ENCODE measurements at places on chromosomes 12 and 14. TPM values are rescaled to one million over a fixed set of nuclear protein-coding genes. Genes with fewer than 3 reads are reported as not detected.
A peak's percentile ranks its signal among the peaks of the same experiment; 100 is the strongest.

- H3K4me3 ChIP-seq, result no peak overlapping the region
- no peak overlapping the region for H3K27ac ChIP-seq
- no peaks in the 10 kb centered on the region for H3K36me3 ChIP-seq
- no peak for DNase-seq
- H3K27me3 ChIP-seq, result no peaks in the 10 kb centered on the region
These were observed 1401.9 kb upstream of the FLRT2 start for GRCh38 chr14:84128050-84128449.

GRCh38 chr14:104477666-104478380 lies 101.7 kb upstream of the C14orf180 start:
- H3K27ac ChIP-seq, result no peak overlapping the region
- H3K4me3 ChIP-seq, result no peak overlapping the region
- no peak for DNase-seq
- no peaks in the 10 kb centered on the region for H3K27me3 ChIP-seq

- H3K36me3 ChIP-seq, result no peaks in the 10 kb centered on the region
- H3K27ac ChIP-seq, result no peak overlapping the region
- H3K4me3 ChIP-seq, result no peak overlapping the region
- DNase-seq, result no peak
These were observed 8.9 kb downstream of the ARL6IP4 start for GRCh38 chr12:122989225-122989839.

- H3K27me3 ChIP-seq, result no peaks in the 10 kb centered on the region
- H3K4me1 ChIP-seq, result no peaks in the 10 kb centered on the region
- H3K4me3 ChIP-seq, result no peak overlapping the region
- DNase-seq, result no peak
- H3K36me3 ChIP-seq, result no peaks in the 10 kb centered on the region
- no peak overlapping the region for H3K27ac ChIP-seq
These were observed 478.9 kb downstream of the BCAT1 start for GRCh38 chr12:24470050-24470449.

DNA sequence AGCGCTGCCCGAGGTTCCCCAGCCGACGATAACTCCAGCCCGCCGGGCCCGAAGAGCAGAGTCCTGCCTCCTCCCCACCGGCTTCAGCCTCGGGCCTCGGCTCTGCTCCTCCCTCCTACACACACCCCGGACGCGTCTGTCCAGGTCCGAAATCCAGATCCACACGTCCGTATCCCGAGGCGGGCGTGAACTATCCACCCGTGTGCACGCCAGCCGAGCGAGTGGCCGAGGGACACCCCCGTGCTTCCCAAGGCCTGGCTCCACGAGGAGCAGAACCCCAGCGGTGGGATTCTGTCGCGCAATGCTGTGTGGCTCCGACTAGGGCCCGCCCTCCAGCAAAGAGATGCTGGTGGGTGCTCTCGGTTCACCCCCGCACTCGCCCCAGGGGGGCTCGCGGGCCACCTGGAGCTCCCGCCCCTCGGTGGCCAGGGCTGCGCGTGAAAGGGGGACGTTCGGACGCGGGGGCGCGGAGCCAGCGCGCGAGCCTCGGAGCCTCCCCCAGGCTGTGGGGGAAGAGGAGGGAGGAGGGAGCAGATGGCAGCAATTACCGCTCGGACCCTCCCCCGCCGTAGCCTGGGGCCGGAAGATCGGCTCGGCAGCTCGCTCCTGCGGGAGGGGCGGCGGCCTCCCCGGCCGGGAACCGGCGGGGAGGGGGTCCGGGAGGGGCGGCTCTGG lies 18.9 kb upstream of the ANKRD33 start:
- no peak overlapping the region for H3K27ac ChIP-seq
- peak; percentile 70 for DNase-seq
- H3K4me1 ChIP-seq, result peaks cover 15% of the 10 kb centered on the region
- H3K27me3 ChIP-seq, result peaks cover 22% of the 10 kb centered on the region
- no peaks in the 10 kb centered on the region for H3K36me3 ChIP-seq

DNA sequence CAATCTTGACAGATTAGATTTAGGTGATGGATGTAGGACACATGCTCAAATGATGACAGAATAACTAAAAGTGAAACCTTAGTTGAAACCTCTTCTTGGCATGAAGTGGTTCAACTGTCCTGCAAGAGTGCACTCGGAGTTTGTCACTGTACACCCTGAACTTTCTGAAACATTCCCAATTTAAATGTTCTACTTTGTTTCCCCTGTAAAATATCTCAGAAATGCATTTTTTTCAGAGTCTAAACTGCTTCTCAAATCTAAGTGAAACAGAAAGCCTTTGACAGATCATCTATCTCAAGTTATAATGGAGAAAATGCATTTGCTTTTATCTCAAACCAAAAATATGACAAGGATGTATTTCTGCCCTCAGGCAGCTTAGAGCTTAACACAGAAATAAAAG lies 66.0 kb downstream of the BHLHE41 start:
- H3K4me1 ChIP-seq, result no peaks in the 10 kb centered on the region
- H3K36me3 ChIP-seq, result no peaks in the 10 kb centered on the region
- no peak for DNase-seq
- no peak overlapping the region for H3K27ac ChIP-seq
- H3K27me3 ChIP-seq, result no peaks in the 10 kb centered on the region
- no peak overlapping the region for H3K4me3 ChIP-seq

GRCh38 chr14:22523283-22523682 lies 65.7 kb downstream of the DAD1 start:
- no peak overlapping the region for H3K4me3 ChIP-seq
- DNase-seq, result no peak
- no peaks in the 10 kb centered on the region for H3K27me3 ChIP-seq
- H3K36me3 ChIP-seq, result no peaks in the 10 kb centered on the region

GRCh38 chr14:103209054-103209453 lies 85.8 kb downstream of the TNFAIP2 start:
- H3K36me3 ChIP-seq, result no peaks in the 10 kb centered on the region
- peaks cover 18% of the 10 kb centered on the region for H3K27me3 ChIP-seq
- H3K27ac ChIP-seq, result no peak overlapping the region
- H3K4me1 ChIP-seq, result no peaks in the 10 kb centered on the region
- no peak overlapping the region for H3K4me3 ChIP-seq

The CFL2 gene
- total RNA-seq, result 20.5 TPM

The HOMEZ gene
- total RNA-seq, result 9.7 TPM

All from H1 (cell line).